ENCODE measurements at places on chromosomes 16 and 17.

DNA sequence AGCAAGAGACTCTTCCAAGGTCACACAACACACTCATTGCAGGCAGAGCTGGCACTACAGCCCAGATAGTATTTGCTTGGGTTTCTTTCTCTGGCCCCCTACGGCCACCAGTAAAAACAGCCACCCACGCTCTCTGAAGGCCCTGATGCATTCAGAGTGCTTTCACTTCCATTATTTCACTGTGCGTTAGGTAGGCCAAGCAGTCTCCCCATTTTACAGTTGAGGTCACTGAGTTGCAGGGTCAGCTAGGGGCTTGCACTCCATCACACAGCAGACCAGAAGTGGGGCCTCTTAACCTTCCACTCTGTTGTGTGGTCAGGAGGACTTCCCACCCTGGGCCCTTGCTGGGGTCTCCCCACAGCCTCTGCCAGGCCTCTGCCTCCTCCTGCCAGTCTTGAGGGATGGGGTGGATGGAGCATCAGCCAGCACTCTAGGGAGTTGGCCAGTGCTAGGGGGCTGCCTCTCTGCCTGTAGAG, 2.5 kb downstream of the TBX21 start:
- DNase-seq: no peak

DNA sequence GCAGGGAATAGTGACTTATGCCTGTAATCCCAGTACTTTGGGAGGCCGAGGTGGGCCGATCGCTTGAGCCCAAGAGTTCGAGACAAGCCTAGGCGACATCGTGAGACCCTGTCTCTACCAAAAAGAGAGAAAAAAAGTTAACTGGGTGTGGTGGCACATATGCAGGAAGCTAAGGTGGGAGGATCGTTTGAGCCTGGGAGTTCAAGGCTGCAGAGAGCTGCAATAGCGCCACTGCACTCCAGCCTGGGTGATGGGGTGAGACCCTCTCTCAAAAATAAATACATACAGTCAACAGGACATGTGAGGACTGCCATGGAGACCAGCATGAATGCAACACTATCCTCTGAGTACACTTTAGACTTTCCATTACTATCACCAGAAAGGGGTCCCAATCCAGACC, 15.4 kb upstream of the ST6GALNAC2 start:
- DNase-seq: no peak

DNA sequence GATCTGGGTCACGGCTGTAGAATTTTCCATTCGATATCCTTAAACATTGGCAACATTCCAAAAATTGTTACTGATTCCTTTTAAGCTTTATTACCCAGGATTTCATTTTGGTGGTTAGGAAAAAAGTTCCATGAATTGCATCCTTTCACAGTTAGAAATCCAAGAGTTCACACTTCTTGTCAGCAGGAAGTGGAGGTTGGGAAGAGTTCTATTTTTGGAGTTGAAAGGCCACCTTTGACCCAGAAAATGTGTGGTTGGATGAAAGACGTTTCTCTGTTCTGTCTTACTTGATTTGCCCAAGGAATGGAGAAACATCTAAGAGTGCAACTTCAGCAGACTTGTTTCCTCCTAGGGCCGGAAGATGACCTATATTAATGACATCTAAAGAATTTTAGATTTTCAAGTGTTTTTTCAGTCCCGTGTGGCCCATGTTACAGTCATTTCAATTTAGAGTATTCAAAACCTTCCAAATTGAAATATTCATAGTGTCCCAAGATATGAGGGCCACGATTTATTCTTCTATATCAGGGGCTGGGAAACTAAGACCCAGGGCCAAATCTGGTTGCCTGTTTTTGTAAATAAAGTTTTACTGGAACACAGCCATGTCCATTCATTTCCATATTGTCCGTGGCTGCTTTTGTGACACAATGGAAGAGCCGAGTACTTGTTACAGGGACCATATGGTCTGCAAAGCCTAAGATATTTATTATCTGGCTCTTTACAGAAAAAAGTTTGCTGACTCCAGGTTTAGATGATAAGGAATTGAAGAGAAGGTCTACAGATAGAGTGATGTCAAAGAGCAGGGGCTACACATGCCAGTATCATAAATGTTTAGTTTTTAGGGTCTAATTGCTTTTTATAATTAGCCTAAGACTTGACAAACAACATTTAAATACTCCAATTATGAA, 50.2 kb downstream of the CDK5R1 start:
- DNase-seq: no peak

DNA sequence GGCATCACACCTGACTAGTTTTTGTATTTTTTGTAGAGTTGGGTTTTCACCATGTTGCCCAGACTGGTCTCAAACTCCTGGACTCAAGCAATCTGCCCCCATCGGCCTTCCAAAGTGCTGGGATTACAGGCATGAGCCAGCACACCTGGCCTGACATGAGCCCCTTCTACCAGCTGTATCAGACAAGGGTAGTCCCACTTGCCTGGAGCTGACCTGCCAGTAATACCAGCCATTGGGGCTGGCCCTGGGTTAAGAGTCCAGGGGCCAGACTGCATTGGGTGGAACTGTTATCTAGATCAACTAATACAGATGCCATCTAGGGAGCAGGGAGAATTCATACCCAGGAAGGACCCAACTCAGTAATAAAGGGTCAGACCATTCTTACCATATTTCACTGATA, 28.1 kb downstream of the WSB1 start:
- no peak for DNase-seq

GRCh38 chr17:29982991-29983653, 41.7 kb downstream of the EFCAB5 start:
- DNase-seq: no peak

- DNase-seq: no peak
Observed at GRCh38 chr17:14101976-14102375, 32.7 kb downstream of the COX10 start.

GRCh38 chr16:48282636-48283263, 35.4 kb upstream of the ABCC11 start:
- no peak for DNase-seq

- DNase-seq: no peak
Observed at GRCh38 chr16:54400261-54400660, 113.7 kb upstream of the IRX3 start.

- DNase-seq: no peak
Observed at GRCh38 chr17:80621997-80622357, 77.3 kb downstream of the RPTOR start.

- no peak for DNase-seq
Observed at GRCh38 chr16:49643429-49644144, 212.3 kb downstream of the ZNF423 start.

DNA sequence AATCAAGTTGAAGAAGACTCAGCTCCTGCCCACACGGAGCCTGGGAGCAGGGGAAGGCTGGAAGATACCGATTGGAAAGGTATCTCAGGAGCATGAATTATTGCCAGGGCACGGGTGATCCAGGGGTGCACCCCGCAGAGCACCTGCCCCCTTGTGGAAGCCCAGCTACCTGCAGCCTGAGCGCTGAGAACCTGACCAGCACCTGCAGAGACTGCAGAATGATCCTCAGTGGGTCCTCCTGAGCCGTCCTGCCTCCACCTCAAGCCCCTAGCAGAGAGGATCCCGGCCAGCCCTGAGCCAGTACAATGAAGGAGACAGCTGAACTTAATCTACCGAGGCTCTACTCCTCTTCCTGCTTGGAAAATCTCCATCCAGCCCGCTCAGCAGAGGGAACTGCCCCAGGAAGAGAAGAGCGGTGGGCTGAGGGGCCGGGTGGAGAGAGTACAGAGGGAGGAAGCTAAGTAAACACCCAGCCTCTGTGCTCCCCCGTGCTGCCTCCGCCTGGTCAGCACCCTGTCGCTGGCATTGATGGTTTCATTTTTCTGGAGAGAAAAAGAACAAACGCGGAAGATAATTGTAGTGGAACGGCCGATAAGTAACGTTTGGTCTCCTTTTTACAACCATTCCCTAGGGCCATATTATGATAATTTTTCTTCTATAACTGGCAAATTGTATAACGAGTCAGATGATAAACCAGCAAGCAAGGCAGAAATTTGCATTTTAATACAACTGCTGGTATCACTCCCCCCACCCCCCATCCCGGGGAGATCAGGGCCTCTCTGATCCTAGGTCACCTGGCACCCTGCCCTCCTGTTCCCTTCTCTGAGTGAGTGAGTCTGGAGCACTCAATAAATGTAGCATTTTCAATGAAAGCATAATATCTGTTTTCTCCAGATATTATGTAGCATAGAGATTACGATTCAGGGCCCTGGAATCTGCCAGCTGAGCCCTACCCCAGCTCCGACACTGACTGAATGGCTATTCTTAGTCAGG, 204.5 kb upstream of the RPL38 start:
- DNase-seq: peak; percentile 68

- DNase-seq: no peak
Observed at GRCh38 chr17:21815352-21816063, 123.2 kb downstream of the KCNJ18 start.

GRCh38 chr16:60929-61878, 7.6 kb downstream of the SNRNP25 start:
- DNase-seq: no peak

DNA sequence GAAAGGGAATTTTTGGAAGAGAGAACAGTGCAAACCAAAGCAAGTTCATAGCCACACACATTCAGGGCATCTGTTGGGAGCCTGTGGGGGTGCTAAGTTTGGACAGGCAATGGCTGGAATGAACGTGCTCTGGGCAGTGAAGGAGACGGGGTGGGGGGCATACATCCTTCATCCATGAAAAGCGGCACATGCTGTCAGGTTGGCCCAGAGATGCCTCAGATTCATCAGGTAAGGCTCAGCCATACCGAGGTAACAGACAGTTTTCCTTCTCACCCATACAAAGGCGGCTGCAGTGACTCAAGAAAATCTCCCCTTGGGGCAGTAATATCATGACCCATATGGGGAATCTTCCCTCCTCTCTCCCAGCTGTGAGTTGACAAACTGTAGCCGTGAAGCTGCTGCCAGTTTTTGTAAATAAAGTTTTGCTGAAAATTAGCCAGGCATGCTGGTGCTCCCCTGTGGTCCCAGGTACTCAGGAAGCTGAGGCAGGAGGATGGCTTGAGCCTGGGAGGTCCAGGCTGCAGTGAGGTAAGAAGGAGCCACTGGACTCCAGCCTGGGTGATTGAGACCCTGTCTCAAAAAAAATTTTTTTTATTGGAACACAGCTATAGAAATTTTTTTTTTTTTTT, 9.2 kb upstream of the UBALD2 start:
- no peak for DNase-seq

DNA sequence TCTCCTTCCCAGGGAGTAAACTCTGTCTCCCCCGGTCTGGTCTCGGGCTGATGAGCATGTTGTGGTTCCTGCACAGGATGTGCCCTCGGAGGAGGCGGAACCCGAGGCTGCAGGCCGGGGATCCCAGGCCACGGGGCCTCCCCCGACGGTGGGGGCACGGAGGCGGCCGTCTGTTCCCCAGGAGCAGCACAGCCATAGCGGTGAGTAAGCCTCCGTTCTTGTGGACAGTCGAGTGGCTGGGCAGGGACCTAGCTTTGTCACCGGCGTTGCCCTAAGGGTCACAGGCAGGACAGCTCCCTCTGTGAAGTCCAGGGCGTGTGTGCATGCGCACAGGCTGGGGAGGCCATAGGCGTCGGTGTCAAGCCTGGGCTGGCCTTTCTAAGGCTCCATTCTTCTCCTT, 3.5 kb downstream of the ZNF213 start:
- DNase-seq: no peak

GRCh38 chr17:77414811-77415400, 274.1 kb downstream of the SEC14L1 start:
- no peak for DNase-seq

DNA sequence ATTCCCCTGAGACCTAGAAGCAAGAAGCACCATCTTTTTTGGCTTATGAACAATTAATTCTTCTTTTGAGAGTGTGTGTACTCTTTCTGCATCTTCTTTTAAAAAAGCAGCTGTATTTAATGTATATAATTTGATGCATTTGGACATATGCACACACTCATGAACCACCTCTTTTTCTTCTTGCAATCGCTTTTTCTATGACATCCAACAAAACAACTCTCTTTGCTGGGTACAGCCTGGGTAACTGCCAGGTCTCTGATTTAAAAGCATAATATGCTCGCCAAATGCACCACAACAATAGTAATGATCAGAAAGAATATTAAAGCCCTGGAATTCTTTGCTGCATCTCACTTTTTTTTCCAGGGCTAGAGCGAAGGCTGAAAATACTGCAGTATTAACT, 97.3 kb downstream of the HAPSTR1 start:
- no peak for DNase-seq

DNA sequence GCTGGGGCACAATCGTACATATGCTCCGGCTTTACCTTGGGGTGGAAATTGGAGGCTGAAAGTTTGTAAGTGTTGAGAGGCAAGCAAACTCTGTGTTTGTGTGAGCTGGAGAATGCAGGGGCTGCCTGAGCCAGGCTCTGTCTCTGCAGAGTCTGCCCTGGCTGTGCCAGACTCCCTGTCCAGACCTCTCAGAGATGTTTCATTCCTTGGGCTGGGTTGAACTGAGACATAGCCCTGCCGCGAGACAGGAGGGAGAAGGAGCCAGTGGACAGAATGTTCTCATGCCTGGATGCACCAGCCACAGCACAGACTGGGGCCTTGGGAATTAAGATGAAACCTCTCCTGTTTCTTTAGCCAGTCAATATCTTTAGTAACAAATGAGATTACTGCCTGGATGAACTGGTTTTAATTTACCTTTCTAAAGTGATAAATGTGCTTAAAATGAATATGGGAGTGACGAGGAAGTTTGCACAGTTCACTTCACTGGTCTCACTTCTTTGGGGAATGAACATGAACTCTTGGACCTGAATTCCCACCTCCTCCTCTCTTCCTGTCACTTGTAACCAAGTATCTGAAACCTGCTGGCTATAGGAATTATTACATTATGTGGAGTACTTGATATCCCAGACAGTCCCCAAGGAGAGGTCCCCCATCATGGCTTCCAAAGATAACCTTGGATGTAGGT, 40.1 kb downstream of the YPEL2 start:
- DNase-seq: no peak

- DNase-seq: no peak
Observed at GRCh38 chr16:79672524-79672923, 72.0 kb upstream of the MAF start.

DNA sequence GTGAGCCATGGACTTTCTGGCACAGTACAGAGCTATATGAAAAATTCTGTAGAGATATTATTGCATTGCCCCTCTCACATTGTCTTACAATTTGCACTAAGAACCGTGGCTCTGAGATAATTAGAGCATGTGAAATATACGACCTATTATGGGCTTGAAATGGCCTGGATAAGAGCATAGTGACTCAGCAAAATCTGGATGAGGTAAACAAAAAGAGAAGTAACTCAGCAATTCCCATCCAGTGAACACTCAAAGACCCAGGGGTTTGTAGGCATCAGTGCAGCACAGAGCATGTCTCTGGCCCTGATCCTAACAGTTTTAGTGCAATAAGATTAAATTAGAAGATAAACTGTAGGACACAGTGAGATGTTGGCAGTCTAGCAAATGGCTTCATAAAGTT, 317.2 kb upstream of the MYOCD start:
- no peak for DNase-seq

- DNase-seq: no peak
Observed at GRCh38 chr17:17104494-17104893, 62.2 kb downstream of the MPRIP start.

DNA sequence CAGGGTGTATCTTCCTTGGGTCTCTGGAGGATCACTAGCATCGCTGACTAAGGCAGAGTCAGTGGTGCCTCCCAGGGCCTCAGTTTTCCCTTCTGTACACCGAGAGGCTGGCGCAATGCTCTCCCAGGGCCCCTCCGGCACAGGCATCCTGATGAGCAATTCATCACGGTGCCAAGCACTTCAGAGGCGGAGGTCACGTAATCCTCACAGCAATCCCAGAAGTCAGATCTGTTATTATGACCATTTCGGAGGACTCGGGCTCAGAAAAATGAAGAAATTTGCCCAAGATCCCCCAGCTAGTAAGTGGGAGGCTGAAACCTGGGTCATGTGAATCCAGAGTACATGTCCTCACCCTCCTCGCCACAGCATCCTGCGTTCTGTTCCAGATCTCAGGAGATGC, 46.5 kb downstream of the AIPL1 start:
- DNase-seq: no peak

Measured in progenitor cell of endocrine pancreas (in vitro differentiated cells).